ENCODE measurements at places on chromosomes 1 and 21. TPM values are rescaled to one million over a fixed set of nuclear protein-coding genes. Genes with fewer than 3 reads are reported as not detected.

The ADGRL2 gene
- 36.8 TPM for total RNA-seq

The LY9 gene
- not detected for total RNA-seq

The COL6A1 gene
- total RNA-seq: 13.5 TPM

The RNF11 gene
- total RNA-seq: 120 TPM

The DIPK1A gene
- total RNA-seq: 0.13 TPM

The CACNA1S gene
- total RNA-seq: not detected
